ENCODE measurements at places on chromosomes 4 and X. TPM values are rescaled to one million over a fixed set of nuclear protein-coding genes. Genes with fewer than 3 reads are reported as not detected.

The EXOC1L gene
- not detected for total RNA-seq

The UCP1 gene
- not detected for total RNA-seq

The RPA4 gene
- 2.1 TPM for total RNA-seq

The GAGE10 gene
- not detected for total RNA-seq

The FANCB gene
- 7.9 TPM for total RNA-seq

GRCh38 chr4:163473576-163473975 lies at the start of gene TKTL2:
Gene TKTL2, minus strand, starts transcription at chr4:163473754. Its CDS starts 20 bp downstream, at chr4:163473734.
- DNase-seq, result no peak

DNA sequence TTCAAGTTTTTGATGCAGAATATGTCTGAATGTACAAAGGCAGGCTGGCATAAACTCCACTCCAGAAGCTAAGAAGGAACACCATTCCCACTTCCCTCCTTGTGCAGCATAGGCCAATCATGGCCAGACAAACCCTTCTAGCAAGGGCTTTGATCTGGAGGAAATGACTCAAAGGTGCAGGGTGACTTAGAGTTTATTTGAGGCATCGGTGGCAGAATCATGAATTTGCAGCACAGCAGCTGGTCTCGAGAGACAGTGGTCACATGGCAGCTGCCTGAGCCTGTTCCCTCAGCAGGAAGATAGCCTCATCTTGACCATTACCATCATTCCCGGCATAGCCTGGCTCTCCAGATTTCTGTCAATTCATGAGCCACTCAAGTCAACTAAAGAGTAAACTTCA lies 154.5 kb downstream of the ATP10D start:
- peak; percentile 8 for DNase-seq

DNA sequence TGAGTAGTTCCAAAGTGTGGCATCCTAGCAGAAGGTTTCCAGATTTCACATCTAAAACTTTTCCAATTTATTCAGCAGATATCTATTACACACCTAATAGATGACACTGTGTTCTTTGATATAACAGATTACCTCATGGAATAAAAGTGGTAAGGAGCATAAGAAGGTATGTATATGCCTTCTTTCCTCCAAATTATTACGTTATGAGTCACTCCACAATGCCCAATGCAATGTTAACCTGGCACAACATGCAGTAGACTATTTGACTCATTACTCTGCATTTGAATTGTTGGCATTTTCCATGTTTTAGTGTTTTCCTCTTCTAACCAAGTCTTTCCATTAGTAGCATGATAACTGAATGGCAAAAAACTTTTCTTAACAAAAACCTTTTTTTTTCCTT lies 383.6 kb downstream of the ADGRL3 start:
- no peak for DNase-seq

DNA sequence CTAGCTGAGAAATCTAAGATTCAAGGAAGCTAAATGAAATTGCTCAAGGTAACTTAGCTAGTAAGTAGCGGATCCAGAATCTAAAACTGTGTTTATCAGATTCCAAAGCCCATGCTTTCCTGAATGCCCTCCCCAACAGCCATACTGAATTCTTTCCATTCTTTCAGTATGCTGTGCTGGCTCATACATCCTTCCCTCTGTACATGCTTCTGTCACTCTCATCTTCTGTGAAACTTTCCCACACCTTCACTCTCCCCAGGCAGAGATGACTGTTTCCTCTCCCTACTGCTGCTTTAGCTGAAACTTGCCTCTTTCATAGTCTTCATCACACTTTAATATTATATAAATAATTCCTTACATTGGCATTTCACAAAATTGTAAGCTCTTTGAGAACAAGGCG lies 39.3 kb upstream of the SMARCAD1 start:
- DNase-seq, result no peak

- peak; percentile 83 for DNase-seq
These were observed at the start of gene EPHA5 for GRCh38 chr4:65670331-65671031. Gene EPHA5, minus strand, starts transcription at chr4:65670489. Its CDS starts 747 bp downstream, at chr4:65669742.

- no peak for DNase-seq
These were observed at the start of gene TXK for GRCh38 chr4:48134081-48134480. Gene TXK, minus strand, starts transcription at chr4:48134250. Its CDS starts 80 bp downstream, at chr4:48134170.

DNA sequence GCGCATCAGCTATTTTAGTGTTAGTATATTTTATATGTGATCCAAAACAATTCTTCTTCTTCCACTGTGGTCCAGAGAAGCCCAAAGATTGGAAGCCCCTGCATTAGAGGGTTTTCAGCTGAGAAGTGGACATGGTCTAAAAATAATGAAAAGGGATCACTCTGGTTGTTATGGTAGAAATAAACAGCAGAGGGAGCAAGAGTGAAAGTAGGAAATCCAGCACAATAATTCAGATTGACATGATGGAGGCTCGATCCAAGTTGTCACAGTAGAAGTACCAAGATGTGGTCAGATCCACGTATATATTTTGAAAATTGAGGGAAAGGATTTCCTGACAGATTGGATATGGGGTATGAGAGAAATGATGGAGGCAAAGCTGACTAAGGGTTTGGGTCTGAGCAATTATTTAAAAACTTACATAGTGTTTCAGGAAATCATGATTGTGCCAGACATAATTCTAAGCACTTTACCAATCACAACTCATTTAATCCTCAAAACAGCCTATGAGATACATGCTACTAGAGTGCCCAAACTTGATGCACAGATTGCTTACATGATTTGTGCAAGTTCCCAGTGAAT lies 17.0 kb upstream of the TMEM144 start:
- peak; percentile 58 for DNase-seq

- no peak for DNase-seq
These were observed 49.5 kb upstream of the IBSP start for GRCh38 chr4:87749883-87750282.

- no peak for DNase-seq
These were observed 408.8 kb downstream of the MAPK10 start for GRCh38 chr4:85951099-85951498.

DNA sequence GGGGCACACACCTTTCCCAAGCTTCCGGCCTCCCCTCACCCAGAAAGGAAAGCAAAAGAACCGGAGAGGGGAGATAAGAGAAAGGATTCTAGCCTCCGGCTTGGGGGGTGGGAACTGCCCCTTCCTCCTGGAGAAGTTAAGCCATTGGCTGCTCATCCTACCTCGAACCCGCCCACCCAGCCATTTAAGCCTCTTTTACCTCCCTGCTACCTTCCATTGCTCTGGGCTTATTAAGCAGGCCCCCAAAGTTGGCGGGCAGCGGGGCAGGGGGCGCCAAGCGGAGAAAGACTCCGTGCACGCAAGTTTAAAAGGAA lies 2.3 kb downstream of the MAML3 start:
- peak; percentile 95 for DNase-seq

DNA sequence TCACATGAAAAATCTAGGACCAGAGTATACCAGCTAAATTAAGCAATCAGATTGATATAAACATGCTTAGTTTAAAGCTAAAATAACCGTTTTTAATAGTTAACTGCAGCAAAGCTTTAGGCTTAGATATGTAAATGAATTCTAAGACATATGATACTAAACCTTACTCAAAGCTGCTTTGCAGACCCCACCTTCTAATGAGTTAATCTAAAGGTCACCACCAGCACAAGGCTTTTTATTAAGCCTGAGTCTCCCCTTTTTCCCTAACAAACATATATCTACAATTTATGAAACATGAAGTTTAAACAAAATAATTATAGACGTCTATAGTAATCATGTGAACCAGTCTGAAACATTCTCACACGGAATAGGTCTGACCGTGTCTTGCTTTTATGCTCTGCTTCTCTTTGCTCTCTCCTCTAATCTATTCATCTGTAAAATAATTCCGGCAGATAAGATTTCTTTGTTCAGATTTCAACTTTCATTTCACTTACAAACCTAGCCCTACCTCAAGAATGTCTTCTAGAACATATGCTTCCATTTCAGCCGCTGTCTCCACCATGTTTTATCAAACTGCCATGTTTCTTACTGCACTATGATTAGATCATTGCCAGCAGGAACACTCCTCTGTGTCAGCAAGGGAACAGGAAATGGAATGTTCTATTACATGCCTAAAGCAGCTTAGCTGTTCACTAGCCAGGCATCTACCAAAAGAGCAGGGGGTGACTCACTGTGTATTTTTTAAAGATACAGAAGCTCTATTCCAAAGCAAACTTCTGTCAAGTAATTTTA lies 35.9 kb downstream of the ANKRD17 start:
- DNase-seq, result peak; percentile 96

DNA sequence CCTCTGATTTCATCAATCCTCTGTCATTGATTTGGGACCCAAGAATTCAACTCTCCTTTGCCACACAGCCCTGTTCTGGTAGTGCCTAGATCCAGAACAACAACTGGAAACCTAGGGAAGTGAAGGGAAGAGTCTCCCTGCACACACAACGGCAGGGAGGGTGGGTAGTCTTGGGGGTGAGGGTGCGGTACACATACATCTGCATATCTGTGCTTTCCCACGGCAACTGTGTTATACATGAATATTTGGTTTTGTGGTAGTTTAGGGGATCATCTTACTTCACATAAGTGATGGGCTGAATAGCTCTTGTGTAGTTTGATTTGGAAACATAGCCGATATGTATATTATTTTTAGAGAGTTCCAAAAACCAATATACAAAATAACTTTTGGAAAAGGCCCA lies 3.3 kb upstream of the PRSS12 start:
- no peak for DNase-seq

GRCh38 chr4:87716371-87717265 lies 66.5 kb downstream of the DMP1 start:
- no peak for DNase-seq

DNA sequence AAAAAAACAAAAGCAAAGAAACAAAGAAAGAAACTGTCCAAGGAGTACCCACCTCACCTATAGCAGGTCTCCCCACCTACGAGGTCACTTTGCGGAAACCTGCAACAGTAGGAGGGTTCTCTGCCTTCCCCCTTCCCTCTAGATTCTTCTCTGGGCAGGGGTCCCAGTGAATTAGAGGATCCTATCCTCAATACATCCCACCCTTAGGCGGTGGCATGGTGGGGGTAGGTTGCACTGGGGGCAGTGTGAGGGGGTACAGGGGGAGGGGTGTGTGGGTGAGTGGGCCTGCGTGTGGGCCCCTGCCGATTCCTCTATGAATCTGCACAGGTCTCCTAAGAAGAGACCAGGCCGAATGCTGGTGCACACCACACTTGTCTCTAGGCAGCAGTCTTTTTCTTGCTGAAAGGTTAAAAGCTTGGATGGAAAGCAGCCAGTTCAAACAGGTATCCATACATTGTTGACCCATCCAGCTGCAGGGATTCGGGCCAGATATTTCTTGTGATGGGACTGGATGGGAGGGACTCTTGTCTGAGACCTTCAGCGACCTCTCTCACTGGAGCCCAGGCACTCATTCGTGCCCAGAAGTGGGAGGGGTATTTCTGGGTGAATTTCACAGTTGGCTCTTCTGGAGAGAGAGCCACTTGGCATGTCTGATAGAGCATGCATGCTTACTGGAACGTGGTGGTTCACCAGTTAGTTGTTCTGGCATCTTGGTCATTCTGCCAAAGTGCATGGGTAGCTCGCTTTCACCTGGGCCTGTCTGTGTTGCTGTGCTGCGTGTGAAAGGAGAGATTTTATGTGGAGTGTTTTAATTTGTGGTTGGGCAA lies 65.6 kb downstream of the NBDY start:
- no peak for DNase-seq

DNA sequence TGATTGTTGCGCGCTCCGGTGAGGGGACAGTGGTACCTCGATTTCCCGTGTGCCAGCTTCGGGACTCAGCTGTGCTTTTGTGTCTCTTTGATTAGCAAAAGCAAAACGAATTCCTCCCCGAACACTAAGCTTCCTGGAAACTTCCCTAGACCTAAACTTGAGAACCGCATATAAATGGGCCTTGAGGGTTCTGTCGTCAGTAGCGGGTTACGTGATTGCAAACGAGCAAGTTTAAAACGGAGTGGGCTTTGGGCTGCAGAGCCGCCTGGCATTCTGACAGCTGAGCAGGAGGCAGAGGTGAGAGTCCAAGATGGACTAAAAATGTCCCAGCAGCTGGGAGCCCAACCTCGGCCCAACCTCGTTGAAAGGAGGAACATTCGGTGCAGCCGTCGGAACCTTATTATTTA lies 1.2 kb upstream of the TAPT1 start:
- peak; percentile 50 for DNase-seq

DNA sequence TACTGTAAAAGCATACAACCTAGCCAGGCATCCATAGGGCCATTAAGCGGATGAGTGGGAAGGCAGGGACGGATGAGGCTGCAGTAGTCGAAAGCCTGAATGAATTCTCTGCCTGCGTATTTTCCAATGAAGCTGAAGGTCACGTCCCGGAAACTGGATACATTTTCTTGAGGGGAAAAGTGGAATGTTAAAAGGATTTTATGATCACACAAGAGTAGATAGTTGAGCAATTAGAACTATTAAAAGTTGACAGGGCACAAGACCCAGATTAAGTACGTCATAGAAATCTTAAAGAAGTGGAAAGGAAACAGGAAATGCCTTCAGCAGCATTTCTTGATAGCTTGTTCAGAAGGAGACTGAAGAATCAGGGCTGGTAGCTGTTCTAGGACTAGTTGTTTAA lies 98.3 kb upstream of the CXXC4 start:
- no peak for DNase-seq

- no peak for DNase-seq
These were observed 47.0 kb upstream of the ARSJ start for GRCh38 chr4:114026447-114026846.

- no peak for DNase-seq
These were observed 97.7 kb downstream of the DGKK start for GRCh38 chrX:50372966-50373365.

GRCh38 chrX:133928365-133928764 lies 57.0 kb downstream of the GPC3 start:
- no peak for DNase-seq

GRCh38 chr4:63085091-63085490 lies 1324.2 kb downstream of the TECRL start:
- DNase-seq, result no peak

- DNase-seq, result no peak
These were observed 4.4 kb upstream of the FAT1 start for GRCh38 chr4:186727977-186728519.

DNA sequence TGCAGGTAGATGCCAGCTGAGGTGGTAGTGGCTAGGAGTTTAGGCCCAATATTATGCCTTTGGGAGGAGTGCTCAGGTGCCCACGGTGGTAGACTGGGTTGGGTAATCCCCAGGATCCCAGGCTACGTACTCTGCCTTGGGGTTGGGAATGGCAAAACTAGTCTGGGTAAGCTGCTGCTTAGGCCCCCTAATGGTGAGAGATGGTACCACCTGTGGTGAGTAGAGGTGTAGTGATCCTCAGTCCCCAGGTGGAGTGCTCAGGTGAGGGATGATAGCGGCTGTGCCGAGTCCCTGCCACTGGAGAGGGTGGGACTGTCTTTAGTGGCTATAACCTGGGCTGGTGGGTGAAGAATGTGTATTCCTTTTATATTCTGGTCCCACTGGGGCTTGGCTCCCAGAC lies 75.2 kb downstream of the IL1RAPL2 start:
- no peak for DNase-seq

DNA sequence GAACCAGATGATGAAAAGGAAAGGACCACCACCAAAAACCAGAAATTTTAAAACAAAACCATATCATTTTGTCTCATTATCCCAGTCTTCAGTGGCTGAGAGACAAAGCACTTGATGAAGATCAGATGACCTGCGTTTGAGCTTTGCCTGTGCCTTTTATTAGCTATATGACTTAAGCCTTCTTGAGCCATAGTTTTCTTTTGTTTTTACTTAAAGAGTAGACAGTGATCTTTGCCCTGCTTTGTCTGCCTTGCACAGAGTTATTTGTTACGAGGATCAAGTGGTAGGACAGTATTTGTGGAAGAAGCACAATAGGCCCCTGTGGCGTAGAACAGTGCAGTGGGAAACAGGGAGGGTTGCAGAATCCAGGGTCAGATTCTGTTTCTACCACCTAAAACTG lies 89.9 kb downstream of the SLC10A6 start:
- DNase-seq, result no peak

GRCh38 chr4:577499-578450 lies 1.7 kb upstream of the TMEM271 start:
- no peak for DNase-seq
